ENCODE measurements at places on chromosomes 4 and X.

DNA sequence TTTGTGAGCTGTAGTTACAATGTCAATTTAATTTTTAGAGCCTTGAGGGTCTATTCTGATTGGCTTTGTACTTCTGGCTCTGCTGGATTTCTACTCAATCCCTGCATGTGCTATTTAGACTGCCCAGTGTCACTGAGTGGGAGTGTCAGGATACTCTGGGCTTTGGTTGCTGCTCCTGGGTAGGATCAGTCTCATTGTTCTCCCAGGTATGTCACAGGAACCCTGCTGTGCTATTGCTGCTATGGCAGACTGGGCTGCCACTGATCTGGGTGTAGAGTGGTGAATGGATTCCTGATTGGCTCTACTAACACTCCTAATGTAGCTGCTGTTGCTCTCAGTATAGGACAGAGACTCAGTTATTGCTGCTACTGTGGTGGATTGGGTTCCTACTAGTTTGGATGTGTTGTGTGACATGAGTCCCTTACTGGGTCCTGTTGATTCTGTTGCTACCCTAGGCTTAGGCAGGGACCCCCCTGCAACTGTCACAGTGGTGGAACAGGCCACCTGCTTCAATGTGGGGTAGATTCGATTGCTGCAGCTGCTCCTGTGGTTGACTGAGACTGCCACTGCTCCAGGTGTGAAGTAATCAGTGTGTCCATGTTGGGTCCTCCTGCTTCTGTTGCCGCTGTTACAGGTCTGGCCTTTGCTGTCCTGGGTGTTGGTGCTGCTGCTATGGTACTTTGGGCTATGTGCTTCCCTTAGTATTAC, 707.8 kb upstream of the AMOT start:
- no peak for DNase-seq
- no peaks in the 10 kb centered on the region for H3K36me3 ChIP-seq
- no peak overlapping the region for H3K27ac ChIP-seq
- no peaks in the 10 kb centered on the region for H3K4me1 ChIP-seq
- no peak overlapping the region for H3K4me3 ChIP-seq

DNA sequence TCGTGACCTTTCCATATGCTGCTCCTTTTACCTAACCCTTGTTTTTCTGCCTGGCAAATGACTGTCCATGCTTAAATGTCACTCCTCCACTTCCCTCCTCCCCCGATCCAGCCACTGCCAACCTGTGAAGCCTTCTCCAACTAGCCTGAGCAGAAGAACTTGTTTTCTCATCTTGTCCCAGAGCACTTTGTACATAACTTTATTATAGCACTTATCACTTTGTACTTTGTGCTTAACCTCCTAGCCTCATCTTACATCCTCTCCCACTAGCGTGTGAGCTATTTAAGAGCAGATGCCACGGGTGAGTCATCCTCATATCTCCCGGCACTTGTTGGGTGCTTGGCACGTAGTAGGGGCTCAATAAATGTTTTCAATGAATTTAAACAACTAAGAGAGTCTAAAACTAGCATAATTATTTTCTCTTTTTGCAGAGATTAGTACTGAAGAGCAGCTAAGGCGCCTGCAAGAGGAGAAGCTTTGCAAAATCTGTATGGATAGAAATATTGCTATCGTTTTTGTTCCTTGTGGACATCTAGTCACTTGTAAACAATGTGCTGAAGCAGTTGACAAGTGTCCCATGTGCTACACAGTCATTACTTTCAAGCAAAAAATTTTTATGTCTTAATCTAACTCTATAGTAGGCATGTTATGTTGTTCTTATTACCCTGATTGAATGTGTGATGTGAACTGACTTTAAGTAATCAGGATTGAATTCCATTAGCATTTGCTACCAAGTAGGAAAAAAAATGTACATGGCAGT, 46.9 kb downstream of the XIAP start:
- H3K27me3 ChIP-seq = no peaks in the 10 kb centered on the region
- H3K4me3 ChIP-seq = no peak overlapping the region
- no peak overlapping the region for H3K27ac ChIP-seq
- H3K36me3 ChIP-seq = no peaks in the 10 kb centered on the region

DNA sequence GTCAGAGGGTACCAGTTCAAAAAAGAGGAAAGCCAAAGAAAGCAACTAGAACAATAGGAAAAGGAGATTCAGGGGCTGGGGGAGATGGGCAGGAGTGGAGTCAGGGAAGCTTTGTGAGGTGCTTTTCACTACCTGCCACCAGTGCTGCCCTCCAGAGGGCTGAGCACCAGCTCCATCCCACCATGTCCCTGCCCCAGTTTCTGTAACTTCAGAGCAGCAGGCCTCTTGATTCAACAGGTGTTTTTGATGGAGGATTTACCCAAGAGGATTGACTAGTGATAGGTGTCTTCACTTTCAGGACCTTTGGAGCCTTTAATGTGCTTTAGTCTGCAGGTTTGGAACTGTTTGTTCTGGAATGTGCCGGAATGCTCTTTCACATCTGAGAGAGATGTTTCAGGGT, 12.1 kb downstream of the KIT start:
- no peaks in the 10 kb centered on the region for H3K4me1 ChIP-seq
- H3K27me3 ChIP-seq = no peaks in the 10 kb centered on the region
- no peak overlapping the region for H3K27ac ChIP-seq

- no peaks in the 10 kb centered on the region for H3K27me3 ChIP-seq
- H3K36me3 ChIP-seq = no peaks in the 10 kb centered on the region
- no peaks in the 10 kb centered on the region for H3K4me1 ChIP-seq
- no peak overlapping the region for H3K27ac ChIP-seq
Observed at GRCh38 chr4:150368667-150369066, 213.3 kb upstream of the MAB21L2 start.

DNA sequence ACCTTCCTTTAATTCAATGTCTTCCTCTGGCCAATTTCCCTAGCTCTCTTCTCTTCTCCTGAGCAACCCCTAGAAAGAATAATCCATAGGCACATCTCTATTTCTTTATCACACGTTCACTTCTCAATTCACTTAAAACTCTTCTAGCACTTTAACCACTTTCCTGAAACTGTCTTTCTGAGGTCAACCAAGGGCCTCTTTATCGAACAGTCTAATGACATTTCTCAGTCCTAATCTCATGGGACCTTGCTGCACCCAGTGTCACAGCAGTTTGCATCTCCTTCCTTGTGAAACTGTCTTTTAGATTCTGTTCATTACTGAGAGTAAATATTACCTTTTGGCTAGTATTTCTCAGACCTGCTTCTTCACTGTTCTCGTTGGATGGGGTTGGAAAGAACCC, 285.3 kb upstream of the RASGEF1B start:
- H3K27ac ChIP-seq = no peak overlapping the region
- H3K4me1 ChIP-seq = no peaks in the 10 kb centered on the region
- H3K36me3 ChIP-seq = no peaks in the 10 kb centered on the region

DNA sequence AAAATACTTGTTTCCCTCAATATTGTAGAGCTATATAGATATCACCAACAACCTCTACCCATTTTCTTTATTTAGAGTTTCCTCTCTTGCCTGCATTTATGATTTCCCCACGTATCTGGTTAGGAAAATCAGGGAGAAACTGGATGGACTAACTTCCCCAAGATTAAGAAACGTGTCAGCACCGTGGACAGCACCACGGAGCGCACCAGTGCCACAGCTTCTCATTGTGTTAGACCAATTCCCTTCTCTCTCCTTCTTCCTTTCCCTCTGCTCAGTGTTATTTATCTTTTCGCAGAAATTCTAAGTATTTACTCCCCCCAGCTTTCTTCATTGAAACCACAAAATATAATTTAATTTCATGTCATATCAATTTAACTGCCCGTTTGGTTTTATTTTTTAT, 568.6 kb upstream of the BOD1L1 start:
- no peak overlapping the region for H3K27ac ChIP-seq
- H3K4me3 ChIP-seq = no peak overlapping the region
- H3K36me3 ChIP-seq = no peaks in the 10 kb centered on the region

- no peaks in the 10 kb centered on the region for H3K27me3 ChIP-seq
- H3K36me3 ChIP-seq = no peaks in the 10 kb centered on the region
- no peak for DNase-seq
- peaks cover 6% of the 10 kb centered on the region for H3K4me1 ChIP-seq
Observed at GRCh38 chr4:15238720-15239119, 189.1 kb upstream of the C1QTNF7 start.

GRCh38 chrX:131081772-131082740, 23.9 kb downstream of the ARHGAP36 start:
- no peak overlapping the region for H3K4me3 ChIP-seq
- peaks cover 67% of the 10 kb centered on the region for H3K27me3 ChIP-seq
- H3K27ac ChIP-seq = no peak overlapping the region
- no peaks in the 10 kb centered on the region for H3K4me1 ChIP-seq
- DNase-seq = no peak

- no peaks in the 10 kb centered on the region for H3K36me3 ChIP-seq
- DNase-seq = no peak
- H3K27ac ChIP-seq = no peak overlapping the region
- H3K27me3 ChIP-seq = no peaks in the 10 kb centered on the region
Observed at GRCh38 chr4:23114538-23114937, 421.8 kb downstream of the GBA3 start.

GRCh38 chr4:16897991-16898827, at the start of gene LDB2:
TSS of gene LDB2 (minus strand) at chr4:16898645.
- no peaks in the 10 kb centered on the region for H3K4me1 ChIP-seq
- no peaks in the 10 kb centered on the region for H3K27me3 ChIP-seq

- no peak overlapping the region for H3K4me3 ChIP-seq
- no peaks in the 10 kb centered on the region for H3K36me3 ChIP-seq
- no peak for DNase-seq
- H3K4me1 ChIP-seq = no peaks in the 10 kb centered on the region
- H3K27me3 ChIP-seq = no peaks in the 10 kb centered on the region
Observed at GRCh38 chrX:63526863-63527262, 175.7 kb upstream of the SPIN4 start.

GRCh38 chrX:30971774-30972603, 82.9 kb upstream of the TAB3 start:
- H3K4me3 ChIP-seq = peak overlapping the region; percentile 9
- H3K27ac ChIP-seq = no peak overlapping the region
- H3K27me3 ChIP-seq = no peaks in the 10 kb centered on the region

DNA sequence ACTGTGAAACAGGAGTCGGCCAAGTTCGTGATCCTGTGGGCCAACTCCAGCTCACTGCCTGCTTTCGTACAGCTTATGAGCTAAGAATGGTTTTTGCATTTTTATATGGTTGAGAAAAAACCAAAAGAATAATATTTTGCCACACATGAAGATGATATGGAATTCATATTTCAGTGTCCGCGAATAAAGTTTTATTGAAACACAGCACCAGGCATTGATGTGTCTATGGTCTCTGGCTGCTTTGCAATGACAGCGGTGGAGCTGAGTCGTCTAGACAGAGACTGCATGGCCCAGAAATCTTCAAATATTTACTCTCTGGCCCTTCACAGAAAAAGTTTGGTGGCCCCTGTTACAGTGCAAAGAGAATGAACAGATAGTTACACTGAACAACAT, 20.2 kb downstream of the CLCN4 start:
- H3K27me3 ChIP-seq = no peaks in the 10 kb centered on the region
- no peak for DNase-seq
- no peaks in the 10 kb centered on the region for H3K36me3 ChIP-seq
- H3K4me3 ChIP-seq = no peak overlapping the region
- no peak overlapping the region for H3K27ac ChIP-seq

DNA sequence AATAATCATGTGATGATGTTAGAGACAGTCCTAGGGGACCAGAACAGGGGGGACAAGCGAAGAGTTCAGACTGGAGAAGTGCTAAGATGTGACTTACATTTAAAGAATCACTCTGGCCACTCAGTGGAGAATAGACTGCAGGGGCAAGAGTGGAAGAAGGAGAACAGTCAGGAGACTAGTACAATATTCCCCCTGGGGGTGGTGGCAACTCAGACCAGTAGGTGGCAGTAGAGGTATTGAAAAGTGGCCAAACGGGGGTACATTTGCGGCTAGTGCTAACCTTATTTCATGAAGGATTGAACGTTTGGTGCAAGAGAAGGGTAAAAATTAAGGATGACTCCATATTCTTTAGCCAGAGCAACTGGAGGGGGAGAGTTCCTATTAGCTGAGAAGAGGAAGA, 2.7 kb upstream of the BMX start:
- H3K27ac ChIP-seq = no peak overlapping the region
- no peak overlapping the region for H3K4me3 ChIP-seq
- DNase-seq = no peak
- peaks cover 20% of the 10 kb centered on the region for H3K27me3 ChIP-seq
- no peaks in the 10 kb centered on the region for H3K4me1 ChIP-seq
- H3K36me3 ChIP-seq = no peaks in the 10 kb centered on the region

DNA sequence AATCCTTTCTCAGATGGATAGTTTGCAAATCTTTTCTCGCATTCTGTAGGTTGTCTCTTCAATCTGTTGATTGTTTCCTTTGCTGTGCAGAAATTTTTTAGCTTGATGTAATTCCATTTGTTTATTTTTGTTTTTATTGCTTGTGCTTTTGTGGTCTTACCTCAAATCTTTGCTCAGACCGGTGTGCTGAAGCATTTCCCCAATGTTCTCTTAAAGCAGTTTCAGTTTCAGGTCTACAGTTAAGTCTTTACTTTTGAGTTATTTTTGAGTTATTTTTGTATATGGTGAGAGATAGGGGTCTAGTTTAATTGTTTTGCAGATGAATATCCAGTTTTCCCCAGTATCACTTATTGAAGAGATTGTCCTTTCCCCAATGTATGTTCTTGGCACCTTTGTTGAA, 18.2 kb upstream of the SLC25A14 start:
- H3K27ac ChIP-seq = no peak overlapping the region
- H3K36me3 ChIP-seq = no peaks in the 10 kb centered on the region
- no peaks in the 10 kb centered on the region for H3K4me1 ChIP-seq
- no peak for DNase-seq
- H3K4me3 ChIP-seq = no peak overlapping the region

DNA sequence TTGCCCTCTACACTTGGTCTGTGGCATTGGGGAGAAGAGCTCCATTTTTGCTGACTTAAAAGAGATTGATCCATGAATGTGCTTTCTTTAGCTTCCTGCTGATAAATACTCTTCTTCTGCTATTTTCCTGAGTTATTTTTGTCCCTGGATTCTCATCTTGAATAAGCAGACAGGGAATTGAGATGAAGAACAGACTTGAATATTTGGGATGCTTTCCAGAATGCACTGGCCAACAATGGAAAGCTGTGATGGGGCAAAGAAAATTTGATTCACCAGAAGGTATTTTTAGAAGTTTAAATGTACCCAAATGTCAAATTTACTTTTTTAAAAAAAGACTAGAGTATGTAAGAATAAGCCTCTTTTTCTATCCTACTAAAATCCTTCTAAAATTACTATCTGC, 309.9 kb upstream of the PPP1R2C start:
- H3K4me3 ChIP-seq = no peak overlapping the region
- H3K27me3 ChIP-seq = no peaks in the 10 kb centered on the region
- H3K27ac ChIP-seq = no peak overlapping the region
- H3K4me1 ChIP-seq = no peaks in the 10 kb centered on the region

Measured in tibial nerve (tissue), 4 donors.